ENCODE measurements at places on chromosomes 2 and 18. TPM values are rescaled to one million over a fixed set of nuclear protein-coding genes. Genes with fewer than 3 reads are reported as not detected.
A peak's percentile ranks its signal among the peaks of the same experiment; 100 is the strongest.

DSC3 gene
- not detected for polyA plus RNA-seq

FZD7 gene
- 16.1 TPM for polyA plus RNA-seq

MARCO gene
- polyA plus RNA-seq = not detected

PELI1 gene
- polyA plus RNA-seq = 5.6 TPM

FEV gene
- polyA plus RNA-seq = 1.2 TPM

CAVIN2 gene
- 1.5 TPM for polyA plus RNA-seq

GPR39 gene
- polyA plus RNA-seq = 2.1 TPM

MPPE1 gene
- 13.2 TPM for polyA plus RNA-seq

TNFRSF11A gene
- 2.5 TPM for polyA plus RNA-seq

APLF gene
- 1.1 TPM for polyA plus RNA-seq

PAPOLG gene
- polyA plus RNA-seq = 2.1 TPM

- H3K4me3 ChIP-seq = no peak overlapping the region
- no peaks in the 10 kb centered on the region for H3K4me1 ChIP-seq
- H3K36me3 ChIP-seq = no peaks in the 10 kb centered on the region
- H3K27me3 ChIP-seq = no peaks in the 10 kb centered on the region
- no peak overlapping the region for H3K27ac ChIP-seq
- DNase-seq = no peak
These were observed 24.3 kb downstream of the ADD2 start for GRCh38 chr2:70743677-70744076.

DNA sequence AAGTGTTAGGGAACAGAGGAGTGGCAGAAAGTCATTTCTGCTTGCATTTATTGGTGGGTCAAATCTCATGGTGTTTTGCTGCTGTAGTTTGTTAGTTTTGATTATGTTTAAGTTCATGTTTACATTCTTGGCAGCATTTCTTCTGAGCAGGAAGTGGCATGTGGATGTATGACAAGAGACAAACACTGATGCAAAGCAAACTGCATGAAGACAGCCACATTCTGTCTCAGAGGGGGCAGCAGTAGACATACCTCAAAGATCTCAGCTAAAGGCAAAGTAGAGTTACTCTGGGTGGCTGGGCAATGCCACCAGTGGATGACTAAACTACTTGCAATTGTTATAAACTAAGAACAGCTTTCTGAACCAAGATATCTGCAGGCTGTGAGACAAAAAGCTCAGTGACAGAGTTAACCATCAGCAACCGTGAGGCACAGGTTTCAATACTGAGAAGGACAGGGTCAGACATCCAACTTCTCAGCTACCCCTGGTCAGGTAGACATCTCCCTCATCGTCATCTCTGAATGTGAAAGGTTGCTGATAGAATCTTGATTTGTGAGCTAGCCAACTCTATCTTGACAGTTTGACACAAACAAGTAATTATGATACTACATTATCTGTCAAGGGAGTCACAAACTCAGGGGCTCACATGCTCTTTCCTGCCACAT is 16.4 kb downstream of the GALNT3 start:
- H3K27me3 ChIP-seq = no peaks in the 10 kb centered on the region
- DNase-seq = no peak

DNA sequence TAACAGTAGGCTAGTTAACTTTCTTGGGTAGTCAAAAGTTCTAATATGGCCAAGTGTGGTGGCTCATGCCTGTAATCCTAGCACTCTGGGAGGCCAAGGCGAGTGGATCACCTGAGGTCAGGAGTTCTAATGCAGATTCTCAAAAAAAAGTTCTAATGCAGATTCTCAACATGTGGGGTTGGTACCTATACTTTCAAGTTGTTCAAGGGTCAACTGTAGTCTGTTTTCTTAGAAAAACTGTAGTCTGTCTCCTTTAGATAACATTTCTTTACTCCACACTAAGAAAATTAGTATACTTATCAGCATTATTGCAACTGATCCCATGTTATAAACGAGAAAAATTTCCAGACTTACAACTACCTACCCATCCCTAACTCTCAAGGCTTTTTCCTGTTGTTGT is 16.6 kb downstream of the INO80D start:
- H3K27ac ChIP-seq = no peak overlapping the region
- no peaks in the 10 kb centered on the region for H3K27me3 ChIP-seq
- no peak for DNase-seq
- peaks cover 4% of the 10 kb centered on the region for H3K36me3 ChIP-seq

DNA sequence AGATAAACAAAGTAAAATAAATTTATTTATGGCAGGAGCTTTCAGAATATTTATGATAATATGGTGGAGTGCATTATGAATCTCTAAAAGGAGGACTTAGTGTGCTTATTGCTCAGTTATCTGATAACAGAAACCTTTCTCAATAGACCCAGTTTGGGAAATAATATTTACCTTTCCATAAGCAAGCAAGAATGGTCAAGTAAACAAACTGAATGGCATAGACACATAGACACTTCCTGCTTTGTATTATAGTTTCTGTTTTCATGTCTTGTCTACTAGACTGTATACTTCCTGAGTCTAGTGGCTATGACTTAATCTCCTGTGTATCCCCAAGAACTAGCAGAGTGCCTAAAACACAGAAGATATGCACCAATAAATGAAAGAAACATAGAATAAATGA is 87.8 kb downstream of the UPP2 start:
- H3K4me1 ChIP-seq = no peaks in the 10 kb centered on the region
- H3K4me3 ChIP-seq = no peak overlapping the region
- no peak for DNase-seq
- H3K27me3 ChIP-seq = no peaks in the 10 kb centered on the region
- H3K36me3 ChIP-seq = no peaks in the 10 kb centered on the region

DNA sequence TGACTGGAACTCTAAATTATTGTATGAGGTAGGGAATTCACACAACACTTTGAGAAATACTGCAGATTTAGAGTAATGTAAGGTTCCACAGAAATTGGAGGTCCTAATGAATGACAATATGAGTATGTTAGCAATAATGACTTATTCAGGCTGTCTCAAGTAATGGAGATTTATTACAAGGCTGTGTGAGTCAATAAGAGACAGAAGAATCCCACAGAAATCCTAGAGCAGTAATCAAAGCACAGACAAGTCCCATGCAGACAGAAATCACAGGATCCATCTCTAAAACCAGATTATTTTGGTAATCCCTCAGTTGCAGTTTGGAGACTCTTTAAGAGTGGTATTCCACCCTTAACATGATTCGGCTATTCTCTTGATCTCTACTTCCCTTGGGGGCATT is 83.6 kb downstream of the FAM161A start:
- no peaks in the 10 kb centered on the region for H3K36me3 ChIP-seq
- no peak overlapping the region for H3K27ac ChIP-seq
- no peak for DNase-seq
- no peak overlapping the region for H3K4me3 ChIP-seq
- no peaks in the 10 kb centered on the region for H3K27me3 ChIP-seq

- no peaks in the 10 kb centered on the region for H3K27me3 ChIP-seq
- no peak for DNase-seq
- H3K27ac ChIP-seq = no peak overlapping the region
- no peaks in the 10 kb centered on the region for H3K4me1 ChIP-seq
- H3K36me3 ChIP-seq = no peaks in the 10 kb centered on the region
These were observed 175.9 kb downstream of the SH3RF3 start for GRCh38 chr2:109304731-109305470.

DNA sequence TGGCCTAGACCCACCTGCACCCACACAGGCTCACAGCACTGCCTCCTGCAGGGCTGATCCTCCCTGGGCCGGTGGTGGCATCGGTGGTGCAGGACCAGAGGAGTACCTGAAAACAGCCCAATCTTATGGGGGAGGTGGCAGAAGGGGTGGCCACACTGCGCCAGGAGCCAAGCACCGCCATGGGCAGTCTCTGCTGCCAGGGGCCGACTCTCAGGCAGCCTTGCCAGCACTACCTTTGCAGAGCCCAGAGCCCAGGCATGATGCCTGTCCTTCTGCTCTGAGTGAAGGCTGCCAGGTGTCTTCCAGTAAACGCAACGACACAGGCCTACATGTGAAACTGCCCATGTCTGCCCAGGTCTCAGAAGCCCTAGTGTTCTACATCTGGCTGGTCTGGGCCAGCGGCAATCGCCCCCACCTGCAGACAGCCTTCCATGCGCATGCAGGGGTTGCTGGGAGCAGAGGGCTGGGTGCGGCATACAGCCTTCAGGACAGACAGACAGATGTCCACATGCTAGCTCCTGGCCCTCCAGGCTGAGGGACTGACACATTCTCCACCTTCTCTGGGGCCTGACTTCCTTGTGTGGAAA is 6.8 kb downstream of the HS6ST1 start:
- no peaks in the 10 kb centered on the region for H3K27me3 ChIP-seq
- peaks cover 2% of the 10 kb centered on the region for H3K36me3 ChIP-seq
- no peaks in the 10 kb centered on the region for H3K4me1 ChIP-seq
- peak; percentile 13 for DNase-seq
- H3K4me3 ChIP-seq = no peak overlapping the region

- no peak overlapping the region for H3K27ac ChIP-seq
- no peak overlapping the region for H3K4me3 ChIP-seq
- no peaks in the 10 kb centered on the region for H3K36me3 ChIP-seq
- no peak for DNase-seq
- H3K4me1 ChIP-seq = no peaks in the 10 kb centered on the region
- peaks cover 35% of the 10 kb centered on the region for H3K27me3 ChIP-seq
These were observed 60.7 kb upstream of the GATA6 start for GRCh38 chr18:22108674-22109073.

GRCh38 chr18:37613253-37613565 is 47.6 kb upstream of the CELF4 start:
- H3K4me1 ChIP-seq = no peaks in the 10 kb centered on the region
- no peak for DNase-seq
- H3K36me3 ChIP-seq = no peaks in the 10 kb centered on the region
- H3K4me3 ChIP-seq = no peak overlapping the region

GRCh38 chr2:64348386-64349130 is 105.4 kb upstream of the LGALSL start:
- no peaks in the 10 kb centered on the region for H3K36me3 ChIP-seq
- peaks cover 7% of the 10 kb centered on the region for H3K27me3 ChIP-seq
- H3K4me1 ChIP-seq = no peaks in the 10 kb centered on the region
- H3K27ac ChIP-seq = no peak overlapping the region
- no peak for DNase-seq

DNA sequence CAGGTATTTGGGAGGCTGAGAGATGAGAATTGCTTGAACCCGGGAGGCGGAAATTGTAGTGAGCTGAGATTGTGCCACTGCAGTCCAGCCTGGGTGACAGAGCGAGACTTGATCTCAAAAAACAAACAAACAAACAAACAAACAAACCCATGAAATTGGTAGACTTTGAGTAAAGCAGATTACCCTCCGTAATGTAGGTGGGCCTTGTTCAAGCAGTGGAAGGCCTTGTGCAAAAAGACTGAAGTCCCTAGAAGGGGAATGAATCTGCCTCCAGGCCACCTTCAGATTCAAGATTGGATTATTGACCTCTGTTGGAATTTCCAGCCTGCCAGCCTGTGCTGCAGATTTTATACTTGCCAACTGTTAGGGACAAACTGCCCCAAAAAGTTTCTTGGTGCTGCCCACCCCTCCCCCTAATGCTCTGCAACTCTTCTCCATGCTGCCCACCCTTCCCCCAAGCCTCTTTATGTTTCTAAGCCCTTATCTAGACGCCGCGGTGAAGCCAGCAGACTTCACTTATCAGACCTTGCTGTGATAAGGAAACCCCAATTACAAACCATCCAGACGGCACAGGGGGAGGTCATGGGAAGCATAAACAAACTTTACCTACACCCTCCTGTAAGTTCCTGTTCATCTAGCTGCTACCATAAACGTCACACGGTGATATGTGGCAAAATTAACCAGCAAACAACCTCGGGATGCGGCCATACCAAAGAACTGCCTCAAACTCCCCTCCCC is 17.0 kb downstream of the CYP27A1 start:
- no peaks in the 10 kb centered on the region for H3K36me3 ChIP-seq
- no peaks in the 10 kb centered on the region for H3K27me3 ChIP-seq
- no peaks in the 10 kb centered on the region for H3K4me1 ChIP-seq

GRCh38 chr2:63846487-63846886 is 4.8 kb downstream of the UGP2 start:
- H3K27ac ChIP-seq = no peak overlapping the region
- H3K4me3 ChIP-seq = no peak overlapping the region
- peak; percentile 65 for DNase-seq
- peaks cover 25% of the 10 kb centered on the region for H3K4me1 ChIP-seq
- no peaks in the 10 kb centered on the region for H3K27me3 ChIP-seq
- H3K36me3 ChIP-seq = no peaks in the 10 kb centered on the region

DNA sequence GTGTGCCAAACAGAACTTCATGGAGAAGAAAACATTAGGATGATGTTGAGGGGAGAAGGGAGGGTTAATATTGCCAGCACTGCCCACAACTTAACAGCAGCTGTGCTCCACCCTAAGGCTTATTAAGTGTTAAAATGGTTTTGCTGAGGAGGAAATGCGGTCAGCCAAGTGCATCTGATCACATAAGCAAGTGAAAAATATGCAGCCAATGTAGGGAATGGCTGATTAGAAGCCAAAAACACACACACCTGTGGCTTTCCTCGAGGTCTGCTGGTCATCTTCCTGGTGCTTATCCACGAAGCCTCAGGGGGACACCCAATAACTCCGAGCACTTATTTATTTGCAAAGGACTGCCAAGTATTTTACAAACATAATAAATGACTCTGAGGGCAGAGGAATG is 66.3 kb upstream of the GPR45 start:
- no peaks in the 10 kb centered on the region for H3K36me3 ChIP-seq
- H3K4me3 ChIP-seq = no peak overlapping the region
- no peaks in the 10 kb centered on the region for H3K27me3 ChIP-seq
- DNase-seq = no peak
- no peak overlapping the region for H3K27ac ChIP-seq
